ENCODE measurements at places on chromosomes 5 and 9.

GRCh38 chr9:107929443-107929842, 439.9 kb upstream of the KLF4 start:
- no peak for DNase-seq

DNA sequence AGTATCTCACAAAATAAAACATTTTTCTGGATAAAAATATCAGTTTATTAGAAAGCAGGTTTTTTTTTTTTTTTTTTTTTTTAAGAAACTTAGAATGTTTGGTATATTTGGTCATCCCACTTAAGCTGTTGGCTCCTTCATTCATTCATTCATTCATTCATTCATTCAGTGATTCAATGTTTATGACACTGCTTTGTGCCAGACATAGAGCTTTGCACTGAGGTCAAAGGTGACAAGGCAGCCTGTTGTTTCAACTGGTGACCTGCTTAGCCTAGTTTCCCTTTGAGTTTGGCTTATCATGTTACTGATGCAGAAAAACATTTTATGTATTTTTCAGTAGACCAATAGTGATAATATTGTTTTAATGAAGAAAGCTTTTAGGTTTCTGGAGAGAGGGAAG, 23.5 kb downstream of the CPEB4 start:
- no peak for DNase-seq

- DNase-seq, result no peak
Measured at GRCh38 chr5:96690861-96691260, 28.7 kb downstream of the CAST start.

DNA sequence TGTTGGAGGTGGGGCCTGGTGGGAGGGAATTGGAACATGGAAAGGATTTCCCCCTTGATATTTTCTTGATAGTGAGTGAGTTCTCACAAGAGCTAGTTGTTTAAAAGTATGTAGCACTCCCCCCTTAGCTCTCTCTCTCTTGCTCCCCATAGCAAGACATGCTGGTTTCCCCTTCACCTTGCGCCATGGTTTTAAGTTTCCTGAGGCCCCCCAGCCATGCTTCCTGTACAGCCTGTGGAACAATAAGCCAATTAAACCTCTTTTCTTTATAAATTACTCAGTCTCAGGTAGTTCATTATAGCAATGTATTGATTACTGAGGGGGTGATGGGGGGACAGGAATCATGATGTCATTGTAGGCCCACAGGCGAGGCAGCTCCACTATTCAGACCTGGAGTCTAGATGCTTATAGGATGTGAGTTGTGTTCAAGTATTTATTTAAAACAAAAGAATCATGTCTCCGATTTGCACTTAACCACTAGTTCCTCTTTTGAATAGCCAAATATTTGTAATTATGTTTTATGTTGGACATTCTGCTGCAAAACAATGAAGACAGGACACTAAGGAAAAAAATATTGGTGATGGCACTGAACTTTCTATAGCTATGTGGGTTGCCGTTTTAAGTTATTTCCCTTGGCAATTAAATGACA, 156.6 kb downstream of the TMEM38B start:
- no peak for DNase-seq

GRCh38 chr9:99058964-99059921, 45.7 kb upstream of the TGFBR1 start:
- peak; percentile 22 for DNase-seq

GRCh38 chr9:16105168-16106020, 552.6 kb downstream of the CCDC171 start:
- DNase-seq, result no peak

DNA sequence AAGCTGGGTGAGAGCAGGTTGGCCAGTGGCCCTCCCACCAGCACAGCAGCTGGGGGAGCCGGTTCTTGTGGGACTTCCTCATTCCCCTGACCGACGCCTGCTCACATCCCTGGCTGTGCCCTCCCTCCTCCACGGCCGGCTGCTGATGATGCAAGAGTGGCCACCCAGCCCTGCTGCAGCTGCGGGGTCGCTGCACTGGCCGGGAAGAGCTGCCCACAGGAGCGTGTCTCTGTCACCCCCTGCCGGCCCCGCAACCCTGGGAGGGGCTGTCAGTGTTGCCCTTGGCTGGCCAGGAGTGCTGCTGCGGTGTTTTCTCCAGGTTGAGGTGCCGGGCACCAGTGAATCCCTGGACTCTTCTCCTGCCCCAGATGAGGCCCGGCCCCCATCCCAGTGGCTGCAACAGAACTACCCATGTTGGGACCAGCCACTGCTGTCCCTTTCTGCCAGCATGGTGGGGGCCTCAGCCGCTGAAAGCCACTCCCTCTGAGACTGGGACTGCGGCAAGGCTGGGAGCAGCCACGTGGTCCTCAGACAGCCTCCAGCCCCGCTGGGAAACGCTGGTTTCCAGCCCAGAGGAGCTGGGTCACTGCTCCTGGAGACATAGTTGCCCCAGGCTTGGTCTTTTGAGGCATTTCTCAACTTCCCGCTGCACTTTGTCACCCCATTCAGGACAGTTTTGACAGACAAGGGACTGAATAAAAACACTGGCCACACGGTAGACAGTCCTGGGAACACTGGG, 739 bp downstream of the CARD9 start:
- peak; percentile 20 for DNase-seq

DNA sequence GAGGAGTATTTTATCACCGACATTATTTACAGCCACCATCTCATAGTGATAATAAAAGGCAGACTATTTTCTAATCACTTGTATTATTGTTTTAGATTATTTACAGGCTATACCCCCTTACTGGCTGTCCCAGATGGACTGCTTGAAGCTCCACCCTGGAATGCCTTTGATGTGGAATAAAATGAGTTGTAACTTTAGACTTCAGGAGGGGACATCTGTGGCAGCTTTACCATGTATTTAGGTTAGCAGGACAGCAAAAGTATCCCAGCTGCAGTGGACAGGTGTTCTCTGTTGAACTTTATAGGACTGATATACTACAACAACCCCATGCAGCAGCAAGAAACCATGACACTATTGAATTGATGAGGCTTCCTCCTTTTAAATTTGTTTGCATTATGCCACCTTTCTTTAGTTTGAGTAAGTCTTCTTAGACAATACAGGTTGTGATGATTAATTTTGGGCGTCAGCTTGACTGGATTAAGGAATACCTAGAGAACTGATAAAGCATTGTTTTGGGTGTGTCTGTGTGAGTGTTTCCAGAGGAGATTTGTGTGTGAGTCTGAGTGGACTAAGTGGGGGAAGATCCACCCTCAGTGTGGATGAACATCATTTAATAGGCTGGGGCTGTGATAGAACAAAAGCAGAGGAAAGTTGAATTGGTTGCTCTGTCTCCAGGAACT, 29.2 kb upstream of the C9orf57 start:
- DNase-seq, result no peak

DNA sequence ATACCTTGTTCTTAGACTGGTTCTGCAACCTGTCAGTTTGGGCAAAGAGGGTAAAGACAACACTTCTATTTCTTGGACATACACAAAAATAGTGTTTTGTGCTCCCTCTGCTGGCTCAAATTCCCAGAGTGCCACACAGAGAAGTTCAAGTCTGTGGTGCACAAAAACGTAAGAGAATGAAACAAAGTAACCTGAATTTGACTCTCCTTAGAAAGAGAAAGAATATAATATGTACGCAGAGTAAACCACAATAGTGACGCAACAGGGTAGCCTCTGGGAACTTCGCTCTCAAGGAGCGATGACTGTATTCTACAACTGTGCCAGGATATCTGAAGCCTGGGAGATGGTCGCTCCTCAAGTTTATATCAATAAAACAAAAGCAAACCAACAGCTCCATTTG, 18.5 kb downstream of the DDX31 start:
- DNase-seq, result no peak

- no peak for DNase-seq
Measured at GRCh38 chr9:128393970-128394369, 22.8 kb downstream of the URM1 start.

DNA sequence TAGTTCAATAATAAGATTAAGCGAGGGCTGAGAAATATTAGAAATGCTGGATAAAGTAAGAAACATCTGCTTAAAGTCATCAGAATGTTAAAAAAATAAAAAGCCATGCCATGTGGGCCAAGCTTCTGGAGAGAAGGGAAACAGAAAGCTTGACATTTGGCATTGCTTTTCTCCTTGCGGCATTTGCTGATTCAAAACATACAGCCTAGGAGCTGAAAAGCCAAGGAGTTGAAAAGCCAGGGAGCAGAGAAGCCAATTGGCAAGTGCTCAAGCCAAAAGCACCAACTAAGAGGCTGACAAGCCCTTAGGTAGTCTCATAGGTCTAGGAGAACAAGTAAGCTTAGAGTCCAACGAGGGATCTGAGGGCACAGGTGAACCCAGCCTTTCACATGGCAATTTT, 754.3 kb downstream of the TLE4 start:
- DNase-seq, result no peak

GRCh38 chr5:174910245-174910737, 185.9 kb downstream of the MSX2 start:
- peak; percentile 63 for DNase-seq

- DNase-seq, result no peak
Measured at GRCh38 chr5:150123542-150123941, 32.1 kb downstream of the PDGFRB start.

- no peak for DNase-seq
Measured at GRCh38 chr9:129932303-129933151, 97.3 kb downstream of the USP20 start.

DNA sequence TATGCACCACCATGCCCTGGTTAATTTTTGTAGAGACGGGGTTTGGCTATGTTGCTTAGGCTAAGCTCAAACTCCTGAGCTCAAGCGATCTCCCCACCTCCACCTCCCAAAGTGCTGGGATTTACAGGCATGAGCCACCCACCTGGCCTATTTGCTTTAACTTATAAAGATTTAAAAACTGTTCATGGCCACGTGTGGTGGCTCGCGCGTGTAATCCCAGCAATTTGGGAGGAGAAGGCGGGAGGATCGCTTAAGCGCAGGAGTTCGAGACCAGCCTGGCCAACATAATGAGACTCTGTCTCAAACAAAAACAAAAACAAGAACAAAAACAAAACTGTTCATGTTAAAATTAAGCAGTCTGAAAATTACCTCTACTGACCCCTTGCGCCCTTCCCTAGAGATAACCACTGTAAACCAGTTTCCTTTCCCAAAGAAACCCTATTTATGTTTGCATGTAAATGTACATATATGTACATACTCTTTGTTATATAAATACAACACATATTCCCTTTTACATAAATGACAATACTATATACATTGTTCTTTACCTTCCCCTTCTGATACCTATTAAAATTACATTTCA, 1.5 kb downstream of the AK6 start:
- no peak for DNase-seq

GRCh38 chr5:104778-105296, 12.9 kb downstream of the PLEKHG4B start:
- DNase-seq, result no peak

DNA sequence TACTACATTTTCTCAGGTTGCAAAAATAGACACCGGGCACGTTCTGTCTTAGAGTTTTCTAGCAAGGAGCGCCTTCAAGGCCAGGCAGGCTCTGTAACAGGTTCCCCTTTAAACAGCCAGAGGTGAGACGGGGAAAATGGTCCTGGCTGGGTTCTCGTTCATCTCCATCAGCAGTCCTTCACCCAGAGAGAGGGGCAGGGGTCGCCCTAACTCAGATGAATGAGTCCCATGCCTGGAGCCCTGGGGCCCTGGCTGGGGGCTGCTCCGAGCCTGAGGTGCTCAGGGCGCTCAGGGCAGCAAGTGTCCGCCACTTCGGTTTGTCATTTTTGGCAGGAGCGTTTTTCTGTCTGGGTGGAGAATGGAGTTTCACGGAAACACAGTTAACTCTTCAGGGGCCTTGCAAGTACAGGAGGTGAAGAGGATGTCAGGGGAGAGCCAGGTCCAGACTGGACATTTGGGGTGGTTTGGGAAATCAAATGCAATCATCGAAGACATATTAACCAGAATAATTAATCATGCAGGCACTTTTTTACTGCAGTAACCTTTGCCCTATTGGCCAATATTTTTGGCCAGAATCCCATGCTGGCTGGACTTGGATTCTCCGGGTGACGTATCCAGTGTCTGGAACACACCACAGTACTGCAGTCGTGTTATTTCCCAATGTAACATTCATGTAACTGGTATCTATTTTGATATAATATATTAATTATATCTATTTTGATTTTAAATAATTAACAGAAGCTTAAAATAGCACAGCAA, 2.9 kb downstream of the NTNG2 start:
- no peak for DNase-seq

Data from activated naive CD8-positive, alpha-beta T cell treated with anti-CD3 and anti-CD28 coated beads, Interleukin-2, amount 50 U/mL, for 24 hours (primary cell).